Left cardiac atrium (tissue), 4 donors: ENCODE measurements at places on chromosomes 1 and 21. TPM values are rescaled to one million over a fixed set of nuclear protein-coding genes. Genes with fewer than 3 reads are reported as not detected.

The MMP23B gene
- 11.0 TPM for total RNA-seq

The CENPL gene
- 4.3 TPM for total RNA-seq

DNA sequence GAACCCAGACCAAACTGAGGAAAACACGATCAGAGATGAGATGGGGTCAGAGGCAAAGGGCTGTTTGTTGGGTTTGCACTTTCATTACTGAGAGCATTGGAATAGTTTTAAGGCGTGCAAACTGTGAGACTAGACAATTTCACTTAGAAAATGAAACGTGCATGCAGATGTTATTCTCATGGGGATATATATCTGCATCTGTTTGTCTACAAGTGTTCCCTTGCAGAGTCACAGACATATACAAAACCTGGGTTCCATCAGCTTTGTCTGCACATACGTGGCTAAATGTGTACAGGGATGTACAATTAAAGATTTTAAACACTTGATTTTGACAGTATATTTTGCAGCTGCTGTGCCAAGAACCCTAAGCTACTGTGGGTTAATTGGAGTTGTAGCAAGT is 355.4 kb downstream of the KIF26B start:
- no peak for DNase-seq

- no peak for DNase-seq
Observed at GRCh38 chr1:29148656-29149491, 25.2 kb upstream of the TMEM200B start.
